ENCODE measurements at places on chromosomes 3 and 15. TPM values are rescaled to one million over a fixed set of nuclear protein-coding genes. Genes with fewer than 3 reads are reported as not detected.

DNA sequence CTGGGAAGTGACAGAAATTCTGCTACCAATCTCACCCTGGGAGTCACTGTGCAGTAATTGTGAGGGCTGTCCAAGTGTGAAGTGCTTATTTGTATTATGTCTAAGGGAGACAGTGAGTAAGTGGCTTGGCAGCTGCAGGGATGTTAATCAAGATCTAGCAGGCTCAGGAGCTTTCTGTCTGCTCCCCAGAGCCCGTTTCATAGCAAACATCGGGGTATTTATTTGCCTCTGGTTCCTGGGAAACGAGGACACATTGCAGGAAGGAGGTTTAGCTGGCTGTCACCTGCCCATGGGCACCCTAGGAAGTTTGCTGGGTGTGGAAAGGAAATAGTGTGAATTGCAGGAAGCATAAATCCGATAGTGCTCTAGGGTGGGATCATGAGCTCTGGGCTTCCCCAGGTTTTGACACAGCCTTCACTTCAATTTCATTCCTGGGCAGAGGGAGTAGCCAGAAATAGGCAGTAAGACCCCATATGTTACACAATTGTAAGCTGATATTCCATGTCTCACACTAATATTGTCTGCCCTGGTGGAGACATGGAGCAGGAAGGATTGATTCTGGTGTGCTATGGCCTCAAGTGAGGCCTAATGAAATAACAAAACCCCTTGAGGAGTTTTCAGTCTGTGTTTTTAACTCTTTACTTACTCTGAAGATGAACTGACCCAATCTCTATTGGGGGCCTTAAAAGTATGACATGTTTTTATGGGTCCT lies 74.1 kb upstream of the MITF start:
- no peak overlapping the region for H3K27ac ChIP-seq
- no peaks in the 10 kb centered on the region for H3K27me3 ChIP-seq
- DNase-seq = no peak
- no peaks in the 10 kb centered on the region for H3K4me1 ChIP-seq
- H3K4me3 ChIP-seq = no peak overlapping the region
- H3K36me3 ChIP-seq = no peaks in the 10 kb centered on the region

- H3K4me3 ChIP-seq = no peak overlapping the region
- no peaks in the 10 kb centered on the region for H3K4me1 ChIP-seq
- no peaks in the 10 kb centered on the region for H3K27me3 ChIP-seq
- H3K27ac ChIP-seq = no peak overlapping the region
- no peaks in the 10 kb centered on the region for H3K36me3 ChIP-seq
- no peak for DNase-seq
These were observed 51.2 kb downstream of the UBE2E2 start for GRCh38 chr3:23254282-23254681.

GRCh38 chr3:32502118-32502945 lies at the start of gene CMTM6:
CMTM6 (minus strand) TSS chr3:32502852; CDS start chr3:32502745, 107 bp downstream.
- peaks cover 10% of the 10 kb centered on the region for H3K4me1 ChIP-seq
- no peaks in the 10 kb centered on the region for H3K36me3 ChIP-seq
- DNase-seq = peak; percentile 88

DNA sequence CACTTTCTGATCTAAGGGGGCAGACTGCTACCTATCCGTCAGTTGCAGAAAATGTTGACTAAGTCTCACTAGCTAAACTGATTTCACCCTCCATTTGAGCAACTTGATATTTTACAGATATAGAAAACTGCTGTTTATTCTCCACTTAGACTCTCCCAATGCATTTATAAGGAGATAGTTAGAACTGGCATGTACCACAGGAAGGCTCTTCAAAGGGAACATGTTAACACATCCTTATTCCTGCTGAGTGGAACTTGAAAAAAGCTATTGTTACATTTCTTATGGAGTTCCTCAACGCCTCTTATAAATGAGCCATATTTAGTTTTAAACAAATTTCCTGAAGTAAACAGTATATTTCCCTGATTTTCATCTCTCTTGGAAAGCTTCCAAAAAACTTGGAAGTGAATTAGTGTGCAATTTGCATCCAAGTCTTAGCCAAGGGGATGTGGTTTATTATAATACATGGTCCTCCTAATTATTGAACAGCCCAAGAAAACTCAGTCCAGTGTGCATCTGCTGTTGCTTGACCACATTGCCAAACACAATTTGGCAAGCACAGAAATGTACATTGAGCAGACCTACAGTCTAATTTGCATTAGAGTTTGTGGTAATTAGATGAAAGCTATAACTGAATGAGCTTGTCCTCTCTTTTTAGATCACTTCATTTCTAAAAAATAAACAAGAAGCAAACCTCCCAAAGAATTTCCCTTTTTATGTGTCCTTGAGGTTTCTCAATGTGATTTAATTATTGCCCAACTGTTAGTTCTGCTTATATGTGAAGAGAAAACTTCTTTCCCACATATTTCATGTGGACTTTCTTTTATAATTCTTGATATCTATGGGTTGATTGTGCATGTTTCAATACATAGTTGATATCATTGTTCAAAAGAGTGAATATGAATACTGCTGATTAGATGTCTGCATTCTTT lies 72.6 kb upstream of the DPH6 start:
- H3K36me3 ChIP-seq = no peaks in the 10 kb centered on the region
- no peak overlapping the region for H3K4me3 ChIP-seq
- no peaks in the 10 kb centered on the region for H3K4me1 ChIP-seq
- H3K27ac ChIP-seq = no peak overlapping the region
- H3K27me3 ChIP-seq = no peaks in the 10 kb centered on the region

DNA sequence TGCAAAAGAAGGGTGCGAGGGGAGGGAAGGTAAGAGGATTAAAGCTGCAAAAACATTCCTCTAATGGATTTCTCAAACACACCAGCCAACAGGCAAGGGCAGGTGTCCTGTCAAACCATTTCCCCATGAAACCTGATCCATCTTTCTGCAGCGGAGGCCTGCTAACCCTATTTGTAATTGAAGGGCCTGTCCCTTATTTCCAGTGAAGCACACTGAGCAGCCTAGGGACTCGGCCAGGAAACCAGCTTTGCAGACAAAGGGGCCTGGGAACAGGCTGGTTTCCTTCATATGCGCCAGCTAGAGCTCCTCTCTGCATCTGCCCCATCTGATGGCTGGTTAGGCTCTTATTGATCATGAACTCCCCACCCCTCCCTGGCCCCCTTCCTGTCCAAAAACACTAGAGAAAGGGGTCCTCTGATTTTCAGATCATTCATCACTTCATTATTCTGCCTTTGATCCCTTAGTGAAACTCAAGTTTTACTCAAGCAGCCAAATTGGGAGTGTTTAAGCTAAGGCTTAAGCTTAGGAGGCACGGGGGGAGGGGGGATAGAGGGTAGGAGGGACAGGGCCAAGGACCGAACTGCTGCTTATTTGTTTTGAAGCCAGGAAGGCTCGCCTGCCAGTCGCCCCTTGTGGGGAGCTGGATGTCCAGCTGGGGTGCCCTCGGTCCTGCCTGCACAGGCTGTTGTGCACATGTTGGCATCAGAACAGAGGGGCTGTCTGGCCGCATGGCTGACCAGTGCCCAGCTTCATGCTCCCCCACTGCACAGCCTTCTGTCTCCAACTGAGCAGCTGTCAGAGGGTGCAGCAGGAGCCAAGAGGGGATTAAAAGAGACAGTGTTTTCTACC lies 53.1 kb downstream of the BOC start:
- no peaks in the 10 kb centered on the region for H3K27me3 ChIP-seq
- peaks cover 10% of the 10 kb centered on the region for H3K36me3 ChIP-seq
- no peak overlapping the region for H3K4me3 ChIP-seq
- H3K4me1 ChIP-seq = peaks cover 12% of the 10 kb centered on the region
- DNase-seq = no peak

DNA sequence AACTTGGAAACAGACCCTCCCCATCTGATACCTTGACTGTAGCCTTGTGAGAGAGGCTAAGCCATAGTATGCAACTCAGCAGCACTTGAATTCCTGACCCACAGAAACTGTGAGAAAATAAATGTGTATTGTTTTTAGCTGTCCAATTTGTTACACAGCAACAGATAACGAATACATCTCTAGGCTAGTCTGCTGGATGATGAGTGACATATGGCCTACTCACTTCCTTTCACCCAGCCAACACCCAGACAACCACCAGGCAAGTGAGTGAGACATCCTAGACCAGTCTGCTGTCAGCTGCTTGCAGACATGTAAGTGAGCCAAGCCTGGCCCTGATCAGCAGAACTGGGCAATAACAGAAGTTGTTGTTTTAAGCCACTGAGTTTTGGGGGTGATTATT lies 19.2 kb upstream of the SMAD6 start:
- H3K27ac ChIP-seq = no peak overlapping the region
- no peaks in the 10 kb centered on the region for H3K4me1 ChIP-seq
- no peak for DNase-seq
- no peaks in the 10 kb centered on the region for H3K27me3 ChIP-seq
- H3K36me3 ChIP-seq = no peaks in the 10 kb centered on the region

DNA sequence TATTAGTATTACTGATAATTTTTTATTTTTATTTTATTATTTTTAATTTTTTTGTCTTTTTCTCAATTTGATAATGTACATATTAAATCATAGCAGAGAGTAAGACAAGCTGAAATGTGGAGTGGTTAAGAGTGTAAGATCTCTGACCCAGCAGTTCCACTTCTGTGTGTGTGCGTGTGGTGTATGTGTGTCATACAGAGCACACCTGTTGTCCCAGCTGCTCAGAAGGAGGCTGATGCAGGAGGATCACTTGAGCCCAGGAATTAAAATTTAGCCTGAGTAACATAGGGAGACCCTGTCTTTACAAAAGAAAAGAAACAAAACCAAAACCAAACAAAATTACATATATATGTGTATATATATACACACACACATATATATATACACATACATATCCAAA lies 1.4 kb upstream of the CIDEC start:
- H3K4me1 ChIP-seq = no peaks in the 10 kb centered on the region
- H3K27ac ChIP-seq = no peak overlapping the region

DNA sequence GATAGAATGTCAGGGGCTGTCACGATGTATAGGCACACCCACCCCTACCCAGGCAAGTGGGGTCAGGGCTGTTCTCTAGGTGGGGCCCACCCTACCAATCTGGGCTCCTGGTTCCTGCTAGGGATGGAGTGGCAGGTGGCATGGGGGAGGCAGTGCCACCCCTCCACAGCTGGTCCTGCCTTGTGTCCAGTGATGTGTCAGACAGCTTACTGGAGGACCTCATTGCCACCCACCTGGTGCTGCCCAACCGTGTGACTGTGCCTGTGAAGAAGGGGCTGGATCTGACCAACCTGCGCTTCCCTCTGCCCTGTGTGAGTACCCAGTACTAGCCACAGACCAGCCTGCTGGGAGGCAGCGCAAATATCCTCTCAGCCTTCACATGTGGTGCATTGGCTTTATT lies 27.5 kb downstream of the ESYT3 start:
- H3K4me3 ChIP-seq = no peak overlapping the region
- H3K4me1 ChIP-seq = no peaks in the 10 kb centered on the region
- no peaks in the 10 kb centered on the region for H3K27me3 ChIP-seq
- DNase-seq = peak; percentile 33

GRCh38 chr3:6281662-6282061 lies 579.3 kb upstream of the GRM7 start:
- H3K27me3 ChIP-seq = no peaks in the 10 kb centered on the region
- no peaks in the 10 kb centered on the region for H3K36me3 ChIP-seq
- H3K4me1 ChIP-seq = no peaks in the 10 kb centered on the region

DNA sequence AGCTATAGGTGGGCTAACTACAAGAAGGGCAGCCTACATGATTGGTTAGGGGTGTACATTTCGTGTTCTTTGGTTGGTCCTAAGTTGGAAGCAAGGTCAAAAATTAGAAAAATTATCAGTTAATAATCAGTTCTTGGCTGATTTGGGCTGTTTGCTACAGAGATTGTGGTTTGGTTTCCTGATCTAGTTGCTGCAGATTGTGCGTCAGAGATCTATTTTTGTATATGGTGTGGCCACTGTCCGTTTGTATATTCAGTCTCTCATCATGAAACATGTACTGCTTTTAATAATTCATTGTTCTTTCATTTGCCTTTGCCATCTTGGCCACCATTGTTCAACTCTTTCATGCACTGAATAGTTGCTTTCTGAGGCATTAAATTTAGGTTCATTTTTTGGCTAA lies 80.9 kb downstream of the LRRC3B start:
- no peak for DNase-seq
- H3K36me3 ChIP-seq = no peaks in the 10 kb centered on the region
- H3K27me3 ChIP-seq = no peaks in the 10 kb centered on the region
- no peak overlapping the region for H3K27ac ChIP-seq
- no peak overlapping the region for H3K4me3 ChIP-seq

- no peaks in the 10 kb centered on the region for H3K4me1 ChIP-seq
- no peaks in the 10 kb centered on the region for H3K27me3 ChIP-seq
- H3K27ac ChIP-seq = peak overlapping the region; percentile 59
- no peak overlapping the region for H3K4me3 ChIP-seq
These were observed 264.6 kb upstream of the TGFBR2 start for GRCh38 chr3:30341851-30342250.

DNA sequence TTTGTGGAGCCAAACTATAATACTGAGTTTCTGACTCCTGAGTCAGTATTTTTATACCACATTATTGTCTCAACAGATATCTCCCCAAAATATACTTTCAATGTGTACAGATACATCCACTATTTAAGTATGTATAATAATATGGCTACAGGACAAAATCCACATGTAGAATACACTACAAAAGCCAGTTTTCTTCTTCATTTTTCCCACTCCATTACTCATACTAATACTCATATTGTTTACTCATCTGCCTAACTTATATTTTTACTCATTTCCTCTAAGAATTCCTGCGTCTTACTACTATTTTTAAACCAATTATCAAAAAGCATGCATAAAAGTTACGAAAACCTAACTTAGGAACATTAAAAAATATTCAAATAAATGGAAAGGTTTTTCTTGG lies 440.8 kb downstream of the ZNF385D start:
- no peaks in the 10 kb centered on the region for H3K27me3 ChIP-seq
- H3K4me3 ChIP-seq = no peak overlapping the region
- H3K36me3 ChIP-seq = no peaks in the 10 kb centered on the region
- no peaks in the 10 kb centered on the region for H3K4me1 ChIP-seq
- no peak for DNase-seq

The OR5K2 gene
- not detected for total RNA-seq

The COL6A5 gene
- total RNA-seq = not detected

The AMIGO3 gene
- total RNA-seq = 0.43 TPM

The CEP19 gene
- 2.6 TPM for total RNA-seq

The GOLGA8N gene
- total RNA-seq = 20.6 TPM

The TEX55 gene
- total RNA-seq = not detected
